ENCODE measurements at places on chromosomes 4 and X. TPM values are rescaled to one million over a fixed set of nuclear protein-coding genes. Genes with fewer than 3 reads are reported as not detected.

Gene SPANXN3
- total RNA-seq: not detected

Gene MGAT4D
- not detected for total RNA-seq

Gene SOWAHB
- 6.2 TPM for total RNA-seq

Gene BMX
- total RNA-seq: not detected

GRCh38 chr4:28508636-28509035 lies 1648.0 kb downstream of the STIM2 start:
- DNase-seq: no peak

DNA sequence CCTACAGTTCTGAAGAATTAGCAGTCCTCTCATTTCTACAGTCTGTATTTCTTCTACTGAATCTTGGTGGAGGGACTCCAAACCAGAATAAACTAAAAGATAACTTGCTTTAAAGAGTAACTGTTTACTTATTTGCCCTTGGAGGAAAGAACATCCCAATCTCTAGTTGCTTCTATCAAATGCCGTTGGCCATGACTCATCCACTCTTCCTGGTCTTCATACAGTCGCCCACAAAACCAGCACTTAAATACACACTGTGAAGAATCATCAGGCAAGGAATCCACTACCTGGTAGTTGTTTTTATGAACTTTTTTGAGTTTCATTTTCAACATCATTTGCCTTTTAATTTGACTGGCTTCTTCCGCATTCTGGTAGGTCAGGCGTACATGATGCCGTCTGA lies 14.2 kb downstream of the ZNF518B start:
- DNase-seq: no peak

DNA sequence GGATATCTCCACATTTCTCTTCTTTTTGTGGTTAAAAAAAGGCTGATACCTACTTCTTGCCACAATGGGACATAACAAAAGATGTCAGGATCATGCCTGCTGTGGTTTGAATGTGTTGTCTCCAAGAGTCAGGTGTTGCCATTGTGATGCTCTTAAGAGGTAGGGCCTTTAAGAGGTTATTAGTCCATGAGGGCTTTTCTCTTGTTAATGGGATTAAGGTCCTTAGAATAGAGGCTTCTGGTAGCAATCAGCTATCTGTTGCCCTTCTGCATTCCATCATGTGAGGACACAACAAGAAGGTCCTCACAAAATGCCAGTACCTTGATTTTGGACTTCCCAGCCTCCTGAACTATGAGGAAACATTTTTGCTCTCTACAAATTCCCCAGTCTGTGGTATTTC lies 191.4 kb downstream of the GBA3 start:
- no peak for DNase-seq

DNA sequence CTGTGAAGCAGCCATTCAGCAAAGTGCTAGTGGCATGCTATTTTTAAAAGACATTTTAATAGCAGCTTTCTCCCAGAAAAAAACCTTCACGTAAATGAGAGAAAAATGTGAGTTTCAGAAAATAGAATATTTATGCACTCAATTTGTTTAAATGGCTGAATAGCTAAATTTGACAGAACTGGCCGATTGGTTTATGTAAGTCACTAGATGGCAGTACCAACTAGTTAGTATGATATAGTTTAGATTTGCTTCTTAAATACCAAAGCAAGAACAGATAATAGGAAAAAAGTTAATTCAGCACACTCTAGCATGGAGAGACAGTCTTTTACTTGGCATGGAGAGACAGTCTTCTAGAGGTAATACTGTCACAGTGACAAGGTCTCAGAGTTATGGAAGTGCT lies 250.1 kb downstream of the SNCA start:
- DNase-seq: no peak

Measured in stomach (tissue), 19 donors.